Mammary epithelial cell (primary cell): ENCODE measurements at places on chromosomes 4 and X. TPM values are rescaled to one million over a fixed set of nuclear protein-coding genes. Genes with fewer than 3 reads are reported as not detected.

ACOT9 gene
- 74.1 and 78.7 TPM in 2 replicates for total RNA-seq

GPRASP3 gene
- 3.4 TPM in 2 replicates for total RNA-seq

ATP1B4 gene
- total RNA-seq = not detected in 2 replicates

CT83 gene
- not detected in 2 replicates for total RNA-seq

GRCh38 chr4:128502818-128503527 lies 215.4 kb upstream of the PGRMC2 start:
- DNase-seq = no peak

- DNase-seq = no peak
Measured at GRCh38 chr4:122622400-122622799, 1.5 kb upstream of the IL21 start.

GRCh38 chr4:181690498-181690897 lies 552.7 kb upstream of the TENM3 start:
- no peak for DNase-seq

DNA sequence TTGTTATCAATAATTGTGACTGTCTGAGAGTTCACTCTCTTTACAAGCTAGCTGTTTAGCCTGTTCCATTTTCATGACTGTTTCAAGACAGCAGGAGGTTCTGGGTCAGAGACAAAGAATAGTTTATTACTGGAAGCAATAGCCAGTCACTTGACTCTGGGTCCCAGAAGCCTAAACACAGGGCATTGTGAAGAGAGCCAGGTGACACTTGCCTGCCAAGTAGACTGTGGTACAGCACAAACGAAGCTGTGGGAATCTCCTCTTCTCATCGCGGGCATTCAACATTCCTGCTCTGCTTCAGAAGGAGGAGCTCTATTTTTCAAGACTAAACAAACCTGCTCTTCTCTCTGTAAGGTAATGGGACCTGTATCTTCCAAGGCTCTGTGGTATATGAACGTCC lies 485.1 kb downstream of the TRIML1 start:
- no peak for DNase-seq

- DNase-seq = no peak
Measured at GRCh38 chr4:173057442-173057841, 111.2 kb upstream of the GALNT7 start.

DNA sequence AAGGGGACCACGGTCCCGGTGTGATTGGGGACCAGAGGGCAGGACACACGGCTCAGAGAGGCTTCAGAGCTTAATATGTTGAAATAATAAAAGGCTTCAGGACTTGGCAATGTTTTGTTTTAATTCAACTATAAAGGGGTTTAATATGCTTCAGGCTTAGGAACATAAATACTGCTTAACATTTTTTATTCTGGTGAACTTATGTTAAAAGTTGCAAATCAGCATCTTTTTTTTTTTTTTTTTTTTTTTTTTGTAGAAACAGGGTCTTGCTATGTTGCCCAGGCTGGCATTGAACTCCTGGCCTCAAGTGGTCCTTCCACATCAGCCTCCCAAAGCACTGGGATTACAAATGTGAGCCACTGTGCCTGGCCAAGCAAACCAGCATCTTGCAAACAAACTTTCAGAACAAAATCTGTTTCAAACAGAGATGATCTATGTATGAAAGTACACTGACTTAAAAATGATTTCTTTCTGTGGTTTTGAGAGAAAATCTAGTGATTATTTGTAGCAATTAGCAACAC lies 37.7 kb downstream of the RHOH start:
- DNase-seq = no peak

GRCh38 chr4:123553733-123554637 lies 157.4 kb downstream of the SPRY1 start:
- DNase-seq = no peak

- no peak for DNase-seq
Measured at GRCh38 chrX:142084611-142085010, 120.5 kb downstream of the MAGEC2 start.

GRCh38 chr4:127134490-127134889 lies 498.3 kb upstream of the INTU start:
- DNase-seq = no peak

DNA sequence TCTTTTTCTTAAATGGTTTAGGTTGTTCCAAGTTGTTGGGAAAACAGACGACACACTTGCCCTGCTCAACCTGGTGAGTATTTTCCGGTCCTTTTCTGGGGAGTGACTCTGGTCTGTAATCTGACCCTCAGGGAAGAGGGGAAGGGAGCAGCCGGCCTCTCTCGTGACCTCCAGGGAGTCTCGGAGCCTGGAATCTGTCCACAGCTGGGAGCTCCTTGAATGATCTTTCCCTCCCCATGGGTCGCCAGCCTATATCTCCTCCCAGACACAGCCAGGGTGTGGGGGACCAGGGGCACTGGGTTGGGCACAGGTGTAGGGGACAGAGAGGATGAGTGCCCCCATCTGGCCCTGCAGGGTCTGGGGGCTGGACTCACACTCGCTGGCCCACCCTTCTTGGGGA lies 18.9 kb downstream of the TMEM175 start:
- no peak for DNase-seq

DNA sequence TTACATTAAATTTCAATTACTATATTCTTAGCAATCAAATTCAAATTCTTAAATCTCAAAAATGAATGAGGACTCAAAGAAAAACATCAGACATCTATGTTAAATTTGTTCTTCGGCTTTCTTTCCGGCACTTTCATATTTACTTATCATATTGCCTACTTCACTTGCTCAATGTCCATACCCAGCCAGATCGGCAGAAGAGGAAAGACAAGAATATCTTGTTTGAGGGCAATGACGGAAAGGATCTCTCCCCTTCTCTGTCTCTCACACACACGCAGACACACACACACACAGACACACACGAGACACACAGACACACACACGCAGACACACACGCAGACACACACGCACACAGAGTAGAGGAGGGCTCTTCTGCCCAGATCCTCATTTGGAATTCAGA lies 13.2 kb upstream of the IRF2 start:
- DNase-seq = no peak

DNA sequence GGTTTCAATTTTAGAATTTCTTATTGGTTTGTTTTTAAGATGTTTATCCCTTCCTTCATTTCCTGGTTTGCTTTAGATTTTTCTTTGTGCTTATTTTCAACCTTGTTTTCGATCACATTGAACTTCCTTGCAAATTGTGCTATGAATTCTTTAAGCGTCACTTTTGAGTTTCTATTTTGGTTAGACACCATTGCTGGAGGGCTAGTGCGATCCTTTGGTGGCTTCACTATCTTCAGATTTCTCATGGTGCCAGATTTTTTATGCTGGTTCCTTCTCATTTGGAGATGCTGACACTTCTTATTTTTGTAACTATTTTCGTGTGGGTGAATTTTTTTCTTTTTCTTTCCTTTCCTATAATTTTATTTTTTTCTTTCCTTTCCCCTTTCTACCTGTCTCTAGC lies 227.2 kb upstream of the HDX start:
- no peak for DNase-seq

- DNase-seq = no peak
Measured at GRCh38 chr4:3686753-3687152, 79.4 kb upstream of the ADRA2C start.

DNA sequence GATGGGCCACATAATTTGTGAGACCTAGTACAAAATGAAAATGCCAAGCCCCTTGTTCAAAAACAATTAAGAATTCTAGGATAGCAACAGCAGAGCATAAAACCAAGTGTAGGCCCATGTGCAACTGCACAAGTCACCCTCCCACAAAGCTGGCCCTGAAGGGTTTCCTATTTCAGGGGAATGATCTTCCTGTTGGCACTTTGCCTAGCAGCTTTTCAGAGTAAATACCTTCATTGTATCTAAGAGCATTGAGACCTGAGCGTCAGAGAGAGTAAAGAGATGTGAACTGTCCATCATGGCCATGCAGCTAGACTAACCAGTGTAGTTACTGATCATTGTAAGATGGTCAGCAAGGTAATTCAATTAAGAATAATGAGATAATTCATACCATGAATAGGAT lies 113.6 kb downstream of the CNKSR2 start:
- peak; percentile 64 for DNase-seq

- DNase-seq = no peak
Measured at GRCh38 chrX:154010330-154011087, 9.2 kb downstream of the IRAK1 start.

DNA sequence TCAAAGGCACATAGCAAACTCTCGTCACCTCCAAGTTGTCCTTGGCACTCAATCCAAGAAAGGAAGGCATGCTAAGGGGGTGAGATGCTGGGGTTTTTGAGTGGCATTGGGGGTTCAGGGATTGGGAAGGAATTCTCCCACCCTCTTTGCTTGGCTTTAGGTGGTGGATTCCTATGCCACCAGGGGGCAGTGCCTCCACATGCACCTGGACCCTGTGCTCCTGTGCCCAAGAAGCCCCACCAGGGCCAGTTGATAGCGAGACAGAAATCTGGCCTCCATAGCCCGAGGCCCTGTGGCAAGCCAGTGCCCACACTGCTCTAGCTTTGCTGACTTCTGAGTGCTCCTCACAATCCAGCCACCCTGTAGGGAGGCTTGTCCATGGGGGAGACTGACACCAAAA lies 2.0 kb upstream of the FATE1 start:
- peak; percentile 8 for DNase-seq
